ENCODE measurements at places on chromosomes 6 and 20.
A peak's percentile ranks its signal among the peaks of the same experiment; 100 is the strongest.

DNA sequence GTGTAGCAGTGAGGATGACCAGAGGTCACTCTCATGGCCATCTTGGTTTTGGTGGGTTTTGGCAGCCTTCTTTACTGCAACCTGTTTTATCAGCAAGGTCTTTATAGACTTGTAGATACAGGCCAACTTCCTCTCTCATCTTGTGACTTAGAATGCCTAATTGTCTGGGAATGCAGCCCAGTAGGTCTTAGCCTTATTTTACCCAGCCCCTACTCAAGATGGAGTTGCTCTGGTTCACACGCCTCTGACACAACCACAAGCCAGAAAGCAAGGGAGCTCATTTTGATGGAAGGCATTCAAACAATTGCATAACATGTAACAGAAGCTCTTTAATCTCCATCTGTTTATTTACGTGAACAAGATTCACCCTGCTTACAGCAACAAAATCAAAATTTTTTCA lies 492.0 kb upstream of the SULF2 start:
- no peak for DNase-seq

DNA sequence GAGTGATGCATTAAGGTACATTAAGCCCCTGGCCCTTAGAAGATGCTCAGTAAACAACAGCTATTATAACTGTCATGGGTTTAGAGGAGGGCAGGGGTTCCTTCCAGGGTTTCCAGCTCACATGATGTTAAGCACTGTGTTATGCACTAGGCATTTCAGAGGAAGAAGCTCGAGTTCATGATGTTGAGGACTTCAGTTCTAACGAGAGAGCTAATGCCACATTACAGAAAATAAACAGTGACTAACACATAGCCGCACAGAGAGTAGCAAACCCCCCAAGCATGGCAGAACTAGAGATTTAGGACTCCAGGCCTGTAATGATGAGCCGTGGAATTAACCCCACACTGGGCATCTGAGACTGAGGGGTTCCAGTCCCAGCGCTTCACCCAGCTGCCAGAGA lies 105.2 kb downstream of the UNC5CL start:
- no peak for DNase-seq

DNA sequence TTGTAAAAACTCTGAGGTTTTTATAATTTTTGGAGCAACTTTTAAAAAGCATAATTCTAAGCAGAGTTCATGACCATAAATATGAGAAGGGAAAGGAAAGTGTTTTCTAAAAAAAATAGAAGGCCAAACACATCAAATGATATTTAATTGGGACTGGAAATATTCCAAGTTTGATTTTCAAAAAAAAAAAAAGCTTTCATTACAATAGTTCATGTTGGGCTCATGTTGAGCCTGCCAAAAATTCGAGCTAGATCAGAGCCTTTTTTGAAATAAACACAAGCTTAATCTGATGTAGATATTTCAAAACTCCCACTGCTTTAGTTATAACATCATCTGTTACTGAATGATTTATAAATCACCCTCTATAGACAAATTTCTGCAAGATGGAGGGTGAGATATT lies 163.4 kb upstream of the DEFB112 start:
- no peak for DNase-seq

GRCh38 chr6:45619994-45620471 lies 242.3 kb upstream of the SUPT3H start:
- DNase-seq = no peak

DNA sequence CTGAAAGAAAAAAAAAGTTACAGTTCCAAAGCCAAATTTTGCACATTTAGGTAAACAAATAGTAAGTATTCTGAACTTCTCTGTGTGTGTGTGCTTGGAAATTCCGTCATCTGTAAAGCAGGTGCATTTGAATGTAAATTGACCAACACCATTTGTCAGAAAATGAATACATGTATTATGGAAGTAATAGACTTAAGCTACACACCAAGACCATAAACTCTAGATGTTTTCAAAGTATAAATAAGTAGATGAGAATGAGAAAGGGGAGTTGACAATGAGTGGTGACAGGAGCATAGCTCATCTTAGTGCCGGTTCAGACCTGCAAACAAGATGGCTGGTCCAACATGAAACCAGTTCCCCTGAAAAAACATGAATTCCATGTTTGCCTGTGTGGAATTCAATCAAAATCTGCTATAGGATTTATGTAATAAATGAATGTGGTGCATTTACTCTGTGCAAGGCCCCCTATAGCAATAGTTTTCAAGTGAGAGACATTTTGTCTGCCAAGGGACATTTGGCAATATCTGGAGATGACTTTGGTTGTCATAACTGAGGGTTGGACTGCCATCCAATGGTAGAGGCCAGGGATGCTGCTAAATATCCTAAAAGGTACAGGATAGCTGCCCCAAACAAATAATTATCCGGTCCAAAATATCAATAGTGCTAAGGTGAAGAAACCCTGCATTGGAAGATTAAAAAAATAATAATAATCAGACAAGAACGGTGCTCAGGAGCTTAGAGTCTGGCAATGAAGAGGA lies 11.0 kb upstream of the FILIP1 start:
- no peak for DNase-seq

GRCh38 chr6:85670573-85670972 lies 27.9 kb upstream of the SYNCRIP start:
- no peak for DNase-seq

DNA sequence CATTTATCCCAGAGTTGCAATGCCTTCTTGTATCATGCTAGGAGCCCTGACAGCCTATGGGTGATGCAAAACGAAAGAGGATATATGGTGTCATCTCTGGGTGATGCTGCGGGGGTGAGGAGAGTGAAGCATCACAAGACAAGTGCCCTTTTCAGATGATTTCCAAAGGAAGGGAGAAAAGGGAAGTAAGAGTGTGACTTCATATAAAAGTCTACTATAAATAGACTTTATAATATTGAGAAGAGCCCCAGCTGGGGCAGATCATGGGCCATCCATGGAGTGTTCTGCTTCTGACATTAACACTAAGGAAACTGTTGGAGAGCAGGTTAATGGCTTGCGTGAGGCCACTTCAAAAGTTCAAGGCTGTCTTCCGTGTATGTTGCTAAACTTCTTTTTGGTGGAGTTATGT lies 4.4 kb downstream of the CD83 start:
- DNase-seq = peak; percentile 35

DNA sequence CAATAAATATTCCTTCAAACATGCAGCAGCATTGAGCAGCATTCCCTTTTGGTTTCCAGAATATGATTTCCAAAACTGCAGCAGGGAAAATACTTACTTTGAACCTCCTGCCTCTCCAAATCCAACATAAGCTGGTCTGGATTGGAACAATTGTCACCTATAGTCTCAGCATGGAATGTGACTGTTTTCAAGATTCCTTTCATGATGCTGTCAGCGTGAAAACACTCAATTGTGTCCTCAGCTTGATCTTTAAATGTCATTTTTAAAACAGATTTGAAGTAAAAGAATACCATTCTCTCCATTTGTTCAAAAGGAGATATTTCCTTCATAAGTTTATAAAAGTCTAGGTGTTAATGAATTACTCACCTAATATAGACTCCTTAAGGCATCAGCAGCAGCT lies 993.9 kb downstream of the EYS start:
- DNase-seq = no peak

DNA sequence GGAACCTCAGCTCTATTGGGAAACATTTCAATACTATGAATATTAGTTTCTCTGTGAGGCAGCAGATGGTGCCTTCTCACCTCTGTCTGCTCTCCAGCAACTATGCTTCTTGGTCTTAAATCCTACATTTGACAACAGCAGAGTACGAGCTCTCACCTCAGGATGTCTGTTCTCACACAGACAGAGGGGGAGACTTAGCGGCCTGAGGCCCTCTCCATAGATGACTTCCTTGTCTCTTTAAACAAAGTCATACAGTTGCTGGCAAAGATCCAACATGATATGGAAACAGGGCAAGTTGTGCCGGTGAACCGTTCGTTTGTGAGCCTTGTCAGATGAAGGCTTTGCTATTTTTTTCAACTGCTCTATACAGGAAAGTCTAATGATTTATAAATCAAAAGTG lies 43.7 kb upstream of the GABRR1 start:
- no peak for DNase-seq

- DNase-seq = no peak
Observed at GRCh38 chr6:41098366-41098765, 25.6 kb downstream of the NFYA start.

- DNase-seq = no peak
Observed at GRCh38 chr6:15429141-15430110, 183.6 kb downstream of the JARID2 start.

DNA sequence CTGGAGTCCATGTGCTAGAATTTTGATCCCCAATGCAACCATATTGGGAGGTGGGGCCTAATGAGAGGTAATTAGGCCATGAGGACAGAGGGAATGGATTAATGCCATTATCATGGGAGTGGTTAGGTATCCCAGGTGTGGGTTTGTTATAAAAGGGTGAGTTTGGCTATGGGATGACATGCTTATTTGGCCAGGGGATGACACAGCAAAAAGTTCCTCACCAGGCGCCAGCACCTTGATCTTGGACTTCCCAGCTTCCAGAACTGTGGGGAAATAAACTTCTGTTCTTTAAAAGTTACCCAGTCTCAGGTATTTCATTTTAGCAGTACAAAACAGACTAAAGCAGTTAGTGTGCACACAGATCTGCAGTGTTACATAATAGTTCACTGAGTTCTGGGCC lies 84.1 kb downstream of the ADGB start:
- no peak for DNase-seq

- DNase-seq = no peak
Observed at GRCh38 chr20:46543033-46543432, 7.4 kb downstream of the OCSTAMP start.

DNA sequence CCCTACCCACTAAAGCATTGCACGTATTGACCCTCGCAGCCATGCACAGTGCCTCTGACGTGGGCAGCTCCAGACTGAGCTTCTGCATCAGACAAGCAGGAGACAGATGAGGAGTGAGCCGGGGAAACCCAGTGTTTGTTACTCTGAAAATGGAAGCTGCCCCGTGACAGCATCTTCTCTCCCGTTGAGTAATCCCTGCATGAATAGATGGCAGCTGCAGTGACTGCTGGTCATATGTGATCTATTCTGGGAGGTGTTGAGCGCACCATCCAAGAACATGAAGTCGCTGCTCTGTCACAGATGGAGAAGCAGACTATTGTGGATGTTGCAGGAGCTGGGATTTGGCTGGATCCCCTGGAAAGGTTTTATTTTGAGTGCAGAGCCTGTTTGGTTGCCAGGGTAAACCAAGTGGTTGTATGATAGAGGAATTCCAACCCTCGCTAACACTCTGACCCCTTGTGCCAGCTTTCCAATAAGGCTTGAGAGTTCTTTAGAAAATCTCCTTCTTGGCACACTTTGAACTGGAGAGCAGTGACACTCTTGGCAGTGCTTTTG lies 242.2 kb downstream of the NRN1 start:
- DNase-seq = peak; percentile 50

- DNase-seq = peak; percentile 58
Observed at GRCh38 chr20:51306521-51307358, 235.8 kb downstream of the NFATC2 start.

- DNase-seq = no peak
Observed at GRCh38 chr6:106849120-106849519, 125.4 kb downstream of the CD24 start.

DNA sequence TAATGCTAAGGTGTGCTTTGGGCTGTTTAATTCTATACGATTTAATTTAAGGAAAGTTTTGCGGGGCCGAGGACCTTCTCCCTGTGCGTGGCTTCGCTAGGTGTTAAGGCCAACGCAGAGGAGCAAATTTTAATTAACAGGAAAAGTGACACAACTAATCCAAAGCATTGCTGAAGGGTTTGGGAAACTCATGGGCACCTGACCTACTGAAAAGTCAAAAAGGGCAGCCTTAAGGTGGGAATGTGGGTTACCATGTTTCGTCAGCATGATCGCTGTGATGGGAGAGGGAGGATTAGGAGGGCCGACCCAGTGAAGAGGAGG lies 415 bp upstream of the CUL9 start:
- DNase-seq = no peak

DNA sequence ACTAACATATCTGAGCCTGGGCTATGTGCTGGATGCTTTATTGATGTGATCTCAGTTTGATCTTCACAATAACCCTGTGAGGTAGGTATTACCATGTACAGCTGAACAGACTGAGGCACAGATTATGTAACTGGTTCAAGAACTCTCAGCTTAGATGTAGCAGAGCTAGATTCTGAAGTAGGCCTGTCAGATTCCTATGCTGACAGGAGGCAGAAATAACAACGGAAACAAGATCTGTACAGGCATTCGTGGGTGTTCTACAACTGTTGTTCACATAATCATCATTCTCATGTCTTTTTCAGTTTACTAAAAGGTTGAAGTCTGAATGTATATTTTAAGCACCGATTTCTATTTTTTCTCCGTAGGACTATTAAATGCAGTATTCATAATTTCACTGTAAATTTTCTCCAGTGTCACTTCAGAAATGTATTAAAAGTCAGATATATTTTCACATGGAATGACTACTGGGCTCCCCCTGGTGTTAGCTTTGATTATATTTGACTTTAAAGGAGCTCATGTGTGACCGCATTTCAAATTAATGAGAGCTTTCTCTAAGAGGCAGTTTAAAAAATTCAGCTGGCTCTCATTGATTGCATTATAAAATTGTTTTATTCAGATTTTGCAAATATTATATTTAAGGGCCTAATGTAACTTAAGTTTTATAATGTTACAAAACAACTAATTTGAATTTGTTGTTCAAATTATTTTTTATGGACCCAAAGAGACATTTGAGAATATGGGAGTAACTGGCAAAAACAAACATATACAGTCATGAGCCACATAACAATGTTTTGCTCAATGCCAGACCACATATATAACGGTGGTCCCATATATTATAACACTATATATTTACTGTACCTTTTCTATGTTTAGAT lies 36.4 kb upstream of the SLC17A4 start:
- DNase-seq = no peak

DNA sequence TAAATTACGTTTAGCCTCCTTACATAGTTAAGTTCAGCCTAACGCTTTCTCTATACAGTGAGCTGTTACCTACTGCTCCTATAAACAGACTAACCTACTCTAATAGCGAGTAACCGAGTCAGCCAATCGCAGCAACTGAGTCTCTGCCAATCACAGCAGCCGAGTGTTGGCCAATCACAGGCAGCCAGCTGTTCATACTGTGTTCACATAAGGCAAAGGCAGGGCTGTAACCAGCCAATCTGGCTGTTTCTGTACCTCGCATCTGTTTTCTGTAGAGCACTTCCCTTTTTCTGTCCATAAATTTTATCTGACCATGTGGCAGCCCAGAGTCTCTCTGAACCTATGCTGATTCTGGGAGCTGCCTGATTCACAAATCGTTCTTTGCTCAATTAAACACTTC lies 263.9 kb upstream of the JARID2 start:
- no peak for DNase-seq

DNA sequence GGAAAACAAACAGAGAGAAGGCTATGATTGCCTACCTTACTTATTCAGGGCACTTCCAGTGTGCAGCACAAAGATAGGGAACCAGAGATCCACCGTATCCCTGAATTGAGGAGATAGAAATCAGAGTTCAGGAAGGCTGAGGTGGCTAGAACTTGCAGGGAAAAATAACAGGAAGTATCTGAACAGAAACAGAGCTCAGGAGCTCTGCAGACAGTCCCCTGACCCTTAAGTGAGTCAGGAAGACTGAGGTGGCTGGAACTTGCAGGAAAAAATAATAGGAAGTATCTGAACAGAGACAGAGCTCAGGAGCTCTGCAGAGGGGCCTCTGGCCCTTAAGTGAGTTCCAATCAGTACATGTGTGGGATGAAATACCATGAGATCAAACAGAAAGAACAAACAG lies 65.4 kb downstream of the RPRD1B start:
- DNase-seq = no peak

- no peak for DNase-seq
Observed at GRCh38 chr20:4480104-4480503, 241.6 kb upstream of the PRND start.

All from anterior cingulate cortex (tissue), 58 donors.